ENCODE measurements at places on chromosomes 3 and 15. TPM values are rescaled to one million over a fixed set of nuclear protein-coding genes. Genes with fewer than 3 reads are reported as not detected.

GRCh38 chr3:106421909-106422308 lies 553.1 kb upstream of the CBLB start:
- DNase-seq: no peak

The MYL3 gene
- not detected for total RNA-seq

GRCh38 chr15:45228931-45229330 lies 23.1 kb upstream of the SLC28A2 start:
- DNase-seq: no peak

GRCh38 chr3:46755646-46756045 lies 38.0 kb upstream of the PRSS50 start:
- DNase-seq: no peak

The MUC13 gene
- total RNA-seq: not detected

DNA sequence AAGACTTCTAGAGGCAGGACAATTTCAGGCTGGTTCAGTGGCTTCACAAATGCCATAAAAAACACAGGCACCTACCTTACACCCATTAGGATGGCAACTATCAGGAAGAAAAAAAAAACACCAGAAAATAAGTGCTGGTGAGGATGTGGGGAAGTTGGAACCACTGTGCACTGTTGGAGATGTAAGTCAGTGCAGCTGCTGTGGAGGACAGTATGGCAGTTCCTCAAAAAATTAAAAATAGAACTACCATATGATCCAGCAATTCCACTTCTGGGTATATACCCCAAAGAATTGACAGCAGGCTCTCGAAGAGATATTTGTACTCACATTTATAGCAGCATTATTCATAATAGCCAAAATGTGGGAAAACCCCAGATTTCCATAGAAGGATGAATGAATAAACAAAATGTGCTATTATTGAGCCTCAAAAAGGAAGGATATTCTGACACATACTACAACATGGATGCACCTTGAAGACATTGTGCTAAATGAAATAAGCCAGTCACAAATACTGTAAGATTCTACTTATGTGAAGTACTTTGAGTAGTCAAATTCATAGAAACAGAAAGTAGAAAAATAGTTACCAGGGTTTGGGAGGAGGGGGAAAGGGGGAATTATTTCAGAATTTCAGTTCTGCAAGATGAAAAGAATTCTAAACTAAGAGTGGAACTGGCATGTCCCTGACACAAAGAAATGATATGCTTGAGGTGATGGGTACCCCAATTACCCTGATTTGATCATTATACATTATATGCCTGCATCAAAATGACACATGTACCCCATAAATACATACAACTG lies 40.9 kb downstream of the NR1D2 start:
- DNase-seq: no peak

- DNase-seq: no peak
These were observed 90.7 kb downstream of the RTP4 start for GRCh38 chr3:187458921-187459320.

The GOLGA8J gene
- total RNA-seq: 0.54 TPM

GRCh38 chr15:50248994-50249582 lies 16.4 kb downstream of the HDC start:
- DNase-seq: no peak

The PP2D1 gene
- total RNA-seq: not detected

The IMPG2 gene
- 0.40 TPM for total RNA-seq

The GOLGA6L7 gene
- total RNA-seq: not detected

DNA sequence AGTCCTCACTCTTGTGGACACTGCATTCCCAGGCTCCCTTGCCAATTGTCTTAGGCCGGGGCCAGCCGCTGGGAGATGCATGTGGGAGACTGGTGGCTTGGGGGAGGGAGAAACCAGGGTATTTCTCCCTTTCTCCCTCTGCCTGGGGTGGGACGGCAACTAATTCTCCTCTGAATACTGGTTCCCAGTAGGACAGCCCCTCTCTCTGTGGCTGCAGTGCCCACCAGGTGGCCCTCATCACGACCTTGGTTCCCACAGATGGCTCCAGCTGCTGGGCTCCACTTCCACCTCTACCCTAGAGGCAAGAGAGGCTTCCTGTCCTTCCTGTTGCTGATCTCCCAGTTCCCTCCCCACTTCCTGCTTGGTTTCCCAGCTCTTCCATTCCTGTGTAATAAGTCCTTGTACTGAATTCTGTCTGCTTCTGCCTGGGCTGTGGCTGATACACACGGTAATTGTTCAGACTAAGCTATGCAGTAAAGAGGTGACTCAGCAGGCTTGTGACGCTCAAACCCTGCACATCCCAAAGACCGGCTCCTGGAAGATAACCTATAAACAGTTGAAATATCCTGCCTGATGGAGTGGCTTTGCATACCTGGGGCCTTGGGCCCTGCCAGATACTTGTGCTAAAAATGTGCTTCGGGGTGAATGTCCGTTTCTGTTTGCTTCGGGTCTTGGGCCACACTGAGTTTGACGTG lies 20.4 kb upstream of the COPG1 start:
- DNase-seq: no peak

GRCh38 chr3:112775011-112775742 lies 71.5 kb downstream of the CD200R1L start:
- DNase-seq: no peak

- DNase-seq: no peak
These were observed 327.1 kb upstream of the GOLIM4 start for GRCh38 chr3:168422843-168423242.

DNA sequence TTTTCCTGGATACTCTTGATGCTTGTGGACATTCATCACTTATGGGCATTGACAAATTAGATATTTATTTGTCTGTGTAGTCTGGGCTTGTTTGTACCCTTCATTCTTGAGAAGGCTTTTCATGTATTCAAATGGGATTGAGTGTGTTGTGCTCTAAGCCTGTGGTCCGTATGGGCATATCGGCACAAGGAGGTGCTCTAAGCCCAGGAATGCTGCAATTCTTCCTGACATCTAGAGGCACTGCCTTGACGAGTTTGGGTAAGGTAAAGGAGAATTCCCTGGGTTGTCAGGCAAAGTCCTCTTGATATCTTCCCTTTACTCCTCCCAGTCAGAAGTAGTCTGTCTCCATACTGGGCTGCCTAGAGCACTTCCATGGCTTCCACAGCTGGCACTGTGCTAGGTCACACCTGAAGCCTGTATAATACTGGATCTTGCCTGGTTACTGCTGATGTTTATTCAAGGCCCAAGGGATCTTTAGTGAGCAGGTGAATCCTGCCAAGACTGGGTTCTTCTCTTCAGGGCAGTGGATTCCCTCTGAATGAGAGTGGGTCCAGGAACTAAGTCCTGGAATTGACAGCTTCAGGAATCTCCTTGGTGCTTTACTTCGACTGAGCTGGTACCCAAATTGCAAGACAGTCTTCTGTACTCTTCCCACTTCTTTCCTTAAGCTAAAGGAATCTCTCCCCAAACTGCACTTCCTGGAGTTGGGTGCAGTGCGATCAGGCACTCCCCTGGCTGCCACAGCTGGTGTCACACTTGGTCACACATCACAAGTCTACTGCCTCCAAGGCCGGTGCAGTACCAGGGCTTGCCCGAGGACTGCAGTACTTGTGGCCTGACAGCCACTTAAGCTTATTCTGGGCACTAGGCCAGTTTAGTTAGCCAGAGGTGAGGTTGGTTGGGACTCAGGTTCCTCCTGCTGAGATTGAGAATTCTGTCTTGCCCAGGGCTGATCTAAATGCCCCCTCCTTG lies 46.0 kb downstream of the GALK2 start:
- no peak for DNase-seq

- DNase-seq: no peak
These were observed 9.2 kb upstream of the MME start for GRCh38 chr3:155070932-155071387.

GRCh38 chr3:29332195-29332637 lies 51.3 kb downstream of the RBMS3 start:
- no peak for DNase-seq

- no peak for DNase-seq
These were observed 4.9 kb downstream of the EPB42 start for GRCh38 chr15:43215961-43216360.

DNA sequence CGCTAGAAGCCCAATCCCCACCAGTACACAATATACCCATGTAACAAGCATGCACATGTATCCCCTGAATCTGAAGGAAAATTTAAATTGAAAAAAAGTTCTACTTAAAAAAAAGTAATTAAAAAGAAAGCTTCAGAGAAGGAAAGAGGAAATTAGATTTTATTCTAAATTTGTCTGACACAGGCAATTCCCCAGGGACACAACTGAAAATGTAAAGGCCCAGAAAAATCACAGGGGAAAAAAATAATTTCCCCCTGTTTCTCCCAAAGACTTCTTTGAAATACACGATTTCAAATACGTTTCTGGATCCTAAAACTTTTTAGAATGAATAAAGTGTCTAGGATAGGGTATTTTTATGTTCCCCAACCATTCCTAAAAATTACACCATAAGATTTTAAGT lies 42.9 kb downstream of the SEMA5B start:
- DNase-seq: no peak

DNA sequence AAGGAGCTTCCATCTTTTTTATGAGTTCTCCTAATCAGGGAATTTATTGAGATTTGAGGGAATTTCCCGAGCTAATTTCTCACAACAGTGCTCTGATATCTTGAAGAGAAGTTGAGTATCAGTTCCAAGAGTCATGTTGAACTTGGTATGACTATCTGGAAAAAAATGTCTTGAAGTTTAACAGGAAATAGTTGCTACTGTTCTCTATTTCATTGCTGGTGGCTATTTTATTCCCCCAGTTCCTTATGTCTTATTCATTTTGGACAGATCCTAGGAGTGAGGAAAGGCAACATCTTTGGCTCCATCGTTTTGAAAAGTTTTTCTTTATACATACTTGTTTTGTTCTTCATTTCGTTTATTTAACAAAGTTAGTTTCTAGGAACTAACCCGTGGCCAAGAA lies 307.8 kb upstream of the AGTR1 start:
- DNase-seq: no peak

GRCh38 chr3:175956964-175957363 lies 1097.8 kb downstream of the NAALADL2 start:
- no peak for DNase-seq

DNA sequence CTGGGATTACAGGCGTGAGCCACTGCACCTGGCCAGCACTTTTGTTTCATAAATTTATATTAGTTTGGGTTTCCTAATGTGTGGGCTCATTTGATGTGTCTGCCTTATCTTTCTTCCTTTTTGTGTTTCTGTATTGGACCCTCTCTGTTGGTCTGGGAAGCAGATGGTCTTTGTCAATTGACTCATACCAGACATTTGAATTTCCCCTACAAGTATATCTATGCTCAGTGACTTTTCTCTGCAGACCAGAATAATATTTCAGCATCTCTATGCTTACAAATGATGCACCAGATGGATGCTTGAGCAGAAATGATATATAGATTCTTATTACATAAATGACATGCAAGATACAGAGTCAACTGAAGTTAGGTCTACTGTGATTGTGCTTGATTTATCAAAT lies 329.9 kb upstream of the SLCO3A1 start:
- no peak for DNase-seq

The TM4SF4 gene
- not detected for total RNA-seq

GRCh38 chr3:42010530-42010929 lies 48.6 kb upstream of the ULK4 start:
- no peak for DNase-seq

DNA sequence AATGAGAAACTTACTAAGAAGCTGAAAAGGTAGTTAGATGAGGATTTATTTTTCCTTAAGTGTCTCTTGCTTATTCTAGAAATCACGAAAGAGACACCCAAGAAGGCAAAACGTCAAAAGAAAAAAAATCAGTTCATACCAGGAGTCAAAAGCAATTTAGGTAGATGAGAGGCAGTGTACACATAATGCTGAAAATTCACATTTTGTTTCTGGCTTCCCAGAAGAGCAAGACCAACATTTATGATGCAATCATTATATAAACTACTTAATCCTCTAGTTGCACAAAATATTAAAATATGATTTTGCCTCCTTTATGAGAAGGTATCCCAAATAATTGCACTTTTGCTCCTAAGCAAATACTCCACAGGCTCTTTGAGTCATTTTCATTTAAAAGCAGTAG lies 228.0 kb downstream of the FMN1 start:
- DNase-seq: no peak

The GOLGA6D gene
- total RNA-seq: not detected

DNA sequence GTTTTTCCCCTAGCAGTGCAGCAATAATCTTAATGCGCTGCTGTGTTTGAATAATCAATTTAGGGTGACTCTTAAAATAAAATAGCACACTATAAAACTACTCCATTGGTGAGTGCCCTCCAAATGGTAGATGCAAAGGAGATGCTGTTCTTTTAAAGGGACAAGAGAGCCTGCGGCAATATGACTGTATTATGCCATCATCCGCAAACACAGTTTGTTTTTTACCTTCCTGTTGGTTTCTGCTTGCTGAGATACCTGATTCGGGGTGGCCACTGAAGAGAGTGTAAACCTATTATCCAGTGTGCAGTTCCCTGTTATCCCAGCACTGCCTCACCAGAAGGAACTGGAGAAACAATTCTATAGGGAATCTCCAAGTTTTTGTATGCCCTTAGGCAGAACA lies 523.1 kb upstream of the TGFBR2 start:
- DNase-seq: no peak

- DNase-seq: no peak
These were observed 36.4 kb downstream of the WWTR1 start for GRCh38 chr3:149621218-149622005.

DNA sequence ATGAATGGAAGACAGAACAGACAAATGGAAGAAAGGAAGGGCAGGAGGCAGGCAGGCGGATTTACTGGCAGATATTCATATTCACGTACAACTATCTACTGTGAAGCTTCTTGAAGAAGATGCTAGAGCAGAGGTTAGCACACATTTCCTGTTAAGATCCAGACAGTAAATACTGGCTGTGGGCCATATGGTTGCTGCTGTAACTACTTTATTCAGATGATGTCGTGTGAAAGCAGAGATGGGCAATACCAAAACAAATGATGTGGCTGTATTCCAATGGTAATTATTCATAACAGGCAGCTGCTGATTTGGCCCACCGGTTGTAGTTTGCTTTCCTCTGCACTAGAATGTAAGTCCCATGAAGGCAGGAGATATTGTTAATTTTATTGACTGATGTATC lies 115.7 kb upstream of the PRTG start:
- DNase-seq: no peak

DNA sequence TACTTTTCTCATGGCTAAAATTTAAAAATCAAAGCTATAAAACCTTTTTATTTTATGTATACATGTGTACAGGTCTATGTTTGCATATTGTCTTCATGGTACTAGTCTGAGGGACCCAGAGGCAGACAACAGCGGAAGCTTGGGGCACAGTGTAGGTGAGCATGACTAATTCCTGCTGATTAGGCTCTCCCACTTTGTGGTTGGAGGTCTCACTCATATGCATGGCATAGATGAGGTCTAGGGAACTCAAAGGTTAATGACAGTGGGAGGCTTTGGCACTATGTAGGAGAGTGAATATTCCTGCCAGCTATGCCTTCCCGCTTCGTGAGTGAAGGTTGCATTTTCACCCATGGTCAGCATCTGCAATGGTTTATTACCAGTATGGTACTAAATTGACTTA lies 47.5 kb upstream of the AADACL2 start:
- no peak for DNase-seq

DNA sequence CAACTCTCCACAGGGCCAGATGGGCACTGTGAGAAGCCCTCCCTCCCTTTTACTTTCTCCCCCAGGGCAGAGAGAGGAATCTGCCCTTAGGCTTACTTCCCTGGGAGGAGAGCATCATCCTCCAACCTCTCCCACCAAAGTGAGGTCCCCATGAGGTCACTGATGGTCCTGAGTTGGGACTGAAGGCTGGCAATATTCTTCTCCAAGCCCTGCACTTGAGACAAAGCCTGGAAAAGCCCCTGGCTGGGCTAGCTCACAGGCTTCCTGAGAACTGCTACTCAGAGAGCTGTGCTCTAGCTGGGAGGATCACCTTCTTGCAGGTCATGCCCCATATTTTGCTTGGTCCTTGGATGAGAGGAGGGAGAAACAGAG lies 110.0 kb upstream of the MEF2A start:
- DNase-seq: no peak

GRCh38 chr3:31391150-31391549 lies 141.6 kb upstream of the STT3B start:
- no peak for DNase-seq

The CTDSPL gene
- 36.8 TPM for total RNA-seq
